ENCODE measurements at places on chromosomes 1 and 21.

DNA sequence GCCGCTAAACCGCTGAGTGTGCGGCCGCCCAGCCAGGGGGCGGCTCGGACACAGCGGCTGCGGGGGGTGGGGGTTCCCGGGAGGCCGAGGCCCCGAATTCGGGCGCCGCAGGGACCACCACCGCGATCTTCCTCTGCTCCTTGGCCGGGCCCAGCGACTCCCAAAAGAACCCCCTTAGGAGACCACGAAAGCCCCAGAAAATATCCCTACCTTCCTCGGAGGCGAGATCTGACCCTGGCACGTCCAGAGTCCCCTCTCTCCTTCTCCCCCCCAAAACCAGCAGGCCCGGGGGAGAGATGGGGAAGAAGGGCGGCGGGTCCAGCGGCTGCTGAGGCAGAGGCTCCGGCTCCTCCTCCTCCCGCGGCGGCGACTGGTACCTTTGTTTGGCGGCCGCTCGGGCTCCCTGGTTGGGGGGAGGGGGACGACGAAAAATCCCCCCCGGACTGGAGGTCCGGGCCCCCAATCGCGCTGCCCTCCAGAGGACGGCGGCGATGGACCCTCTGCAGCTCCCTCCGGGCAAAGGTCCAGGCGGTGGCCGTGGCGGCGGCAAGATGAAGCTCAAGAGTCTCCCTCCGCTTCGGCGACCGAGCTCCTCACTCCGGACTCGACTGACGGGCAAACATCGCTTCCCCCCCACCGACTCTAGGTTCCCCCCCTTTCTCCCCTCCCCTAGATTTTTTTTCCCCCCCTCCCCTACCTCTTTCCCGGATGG, at the start of gene ARID4B:
Gene ARID4B (minus strand): TSS at position 621 of the 712 bp plus-strand sequence. CDS start 1,260 bp downstream, outside the sequence.
- peak; percentile 38 for DNase-seq

GRCh38 chr21:33824156-33824941, 91.3 kb downstream of the ATP5PO start:
- no peak for DNase-seq

DNA sequence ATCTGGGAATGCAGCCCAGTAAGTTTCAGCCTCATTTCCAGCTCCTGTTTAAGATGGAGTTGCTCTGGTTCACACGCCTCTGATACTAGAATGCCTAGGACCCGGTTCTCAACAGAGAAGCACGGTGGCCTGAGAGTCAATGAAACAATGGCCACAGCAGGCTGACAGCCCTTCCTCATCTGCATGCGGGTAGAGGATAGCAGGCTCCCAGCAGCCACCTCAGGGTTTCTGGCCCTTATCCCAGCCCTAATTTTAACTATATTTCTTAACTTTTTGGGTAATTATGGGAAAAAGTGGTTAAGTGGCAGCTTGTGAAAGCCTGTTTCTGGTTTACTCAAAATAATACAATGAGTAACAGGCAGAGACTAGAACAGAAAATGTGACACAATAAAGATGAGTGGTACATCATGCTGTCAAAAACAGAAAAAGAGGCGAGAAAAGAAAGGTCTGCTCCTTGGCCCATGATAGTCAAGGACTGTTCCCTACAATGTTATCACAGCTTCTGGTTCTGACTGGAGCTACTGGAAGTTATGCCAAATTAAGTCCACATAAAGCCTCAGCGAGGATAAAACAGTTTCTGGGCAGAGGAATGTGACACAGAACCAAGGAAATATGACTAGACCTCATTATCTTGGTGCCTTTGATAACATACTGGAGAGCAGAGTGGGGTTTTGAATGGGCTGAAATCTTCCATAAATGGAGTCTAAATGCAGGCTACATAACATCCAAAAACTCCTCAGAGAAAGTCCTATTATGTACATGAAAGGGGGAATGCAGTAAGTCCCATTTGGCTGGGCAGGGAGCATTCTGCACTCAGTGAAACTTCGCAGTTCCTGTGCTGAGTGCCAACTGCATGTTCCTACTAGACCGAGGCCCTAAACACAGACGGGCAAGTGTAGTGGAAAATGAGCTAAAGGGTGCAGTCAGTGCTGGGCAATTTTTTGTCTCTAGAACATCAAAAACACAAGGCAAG, 92.1 kb downstream of the NIBAN1 start:
- DNase-seq: no peak

- DNase-seq: no peak
Observed at GRCh38 chr1:21705303-21705980, 36.3 kb upstream of the RAP1GAP start.

DNA sequence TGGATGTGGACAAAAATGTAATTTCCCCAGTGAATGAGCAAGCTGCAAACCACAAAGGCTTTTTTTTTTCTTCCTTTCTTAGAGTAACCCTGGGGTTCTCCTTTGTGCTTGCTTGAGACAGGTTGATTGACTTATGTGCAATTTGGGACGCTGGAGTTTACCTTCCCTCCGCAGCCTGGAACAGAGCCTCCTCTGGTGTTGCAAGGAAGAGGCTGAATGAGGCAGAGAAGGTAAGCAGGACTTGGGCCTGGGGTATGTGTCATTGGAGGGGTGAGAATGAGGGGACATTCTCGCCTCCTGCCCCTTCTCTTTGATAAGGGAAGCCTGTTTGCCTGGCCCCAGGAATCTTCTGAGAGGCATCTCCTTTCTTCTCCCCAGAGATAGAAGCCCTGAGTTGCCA, 49.8 kb downstream of the NFASC start:
- DNase-seq: no peak

- no peak for DNase-seq
Observed at GRCh38 chr1:244862354-244862698, 2.0 kb downstream of the HNRNPU start.

- peak; percentile 42 for DNase-seq
Observed at GRCh38 chr1:170881268-170882265, 53.8 kb upstream of the MROH9 start.

DNA sequence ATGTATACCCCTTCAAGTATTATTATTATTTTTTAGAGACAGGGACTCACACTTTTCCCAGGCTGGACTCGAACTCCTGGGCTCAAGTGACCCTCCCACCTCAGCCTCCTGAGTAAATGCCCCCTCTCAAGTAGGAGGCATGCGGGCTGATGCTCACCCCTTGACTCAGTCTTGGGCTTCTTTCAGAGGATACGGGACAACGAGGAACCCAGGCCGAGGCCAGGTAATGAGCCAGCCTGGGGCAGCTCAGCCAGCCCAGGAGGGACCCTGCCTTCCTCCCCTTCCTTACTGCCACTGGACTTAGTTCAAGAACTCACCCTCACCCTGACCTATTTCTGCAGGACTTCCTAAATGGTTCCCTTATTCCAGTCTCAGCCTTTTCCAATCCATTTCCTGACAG, 198.0 kb upstream of the MAP1LC3C start:
- no peak for DNase-seq

- no peak for DNase-seq
Observed at GRCh38 chr1:27031235-27032118, 18.8 kb upstream of the TENT5B start.

DNA sequence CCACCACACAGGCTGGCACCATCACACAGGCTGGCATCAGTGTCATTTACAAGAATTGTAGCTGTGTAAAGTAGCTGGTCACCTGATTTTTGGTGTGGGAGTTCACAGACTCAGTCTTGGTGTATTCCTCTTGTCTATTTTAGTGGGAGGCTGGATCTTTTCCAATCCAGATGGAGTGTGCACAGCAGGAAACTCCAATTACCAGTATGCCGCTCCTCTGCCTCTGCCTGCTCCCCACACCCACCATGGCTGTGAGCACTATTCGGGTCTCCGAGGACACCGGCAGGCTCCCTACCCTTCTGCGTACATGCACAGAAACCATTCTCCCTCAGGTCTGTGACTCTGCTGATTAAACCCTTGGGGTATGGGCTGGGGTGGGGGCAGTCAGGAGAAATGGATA, 24.2 kb downstream of the TBX19 start:
- no peak for DNase-seq

- no peak for DNase-seq
Observed at GRCh38 chr1:202056644-202057334, 46.4 kb downstream of the ELF3 start.

DNA sequence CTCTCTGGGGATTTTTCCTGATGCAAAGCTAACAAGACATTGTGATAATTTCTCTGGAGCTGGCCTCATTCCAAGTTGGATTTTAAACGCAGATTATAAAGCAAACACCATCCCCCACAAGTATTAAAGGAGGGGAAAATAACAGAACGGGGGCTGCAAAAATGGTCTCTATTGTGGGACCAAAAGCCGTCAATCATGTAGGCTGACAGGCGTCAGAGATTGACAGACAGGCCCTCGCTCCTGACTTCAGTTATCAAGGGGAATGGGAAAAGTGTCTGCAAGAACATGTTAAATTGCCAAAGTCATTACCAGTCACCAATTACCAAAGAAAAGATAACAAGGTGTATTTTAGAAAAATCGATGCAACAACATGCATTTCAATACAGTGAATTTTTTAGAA, 307.4 kb upstream of the POU3F1 start:
- DNase-seq: no peak

- DNase-seq: no peak
Observed at GRCh38 chr1:60746278-60746791, 336.0 kb upstream of the NFIA start.

- no peak for DNase-seq
Observed at GRCh38 chr1:108893141-108893530, 16.4 kb downstream of the GPSM2 start.

DNA sequence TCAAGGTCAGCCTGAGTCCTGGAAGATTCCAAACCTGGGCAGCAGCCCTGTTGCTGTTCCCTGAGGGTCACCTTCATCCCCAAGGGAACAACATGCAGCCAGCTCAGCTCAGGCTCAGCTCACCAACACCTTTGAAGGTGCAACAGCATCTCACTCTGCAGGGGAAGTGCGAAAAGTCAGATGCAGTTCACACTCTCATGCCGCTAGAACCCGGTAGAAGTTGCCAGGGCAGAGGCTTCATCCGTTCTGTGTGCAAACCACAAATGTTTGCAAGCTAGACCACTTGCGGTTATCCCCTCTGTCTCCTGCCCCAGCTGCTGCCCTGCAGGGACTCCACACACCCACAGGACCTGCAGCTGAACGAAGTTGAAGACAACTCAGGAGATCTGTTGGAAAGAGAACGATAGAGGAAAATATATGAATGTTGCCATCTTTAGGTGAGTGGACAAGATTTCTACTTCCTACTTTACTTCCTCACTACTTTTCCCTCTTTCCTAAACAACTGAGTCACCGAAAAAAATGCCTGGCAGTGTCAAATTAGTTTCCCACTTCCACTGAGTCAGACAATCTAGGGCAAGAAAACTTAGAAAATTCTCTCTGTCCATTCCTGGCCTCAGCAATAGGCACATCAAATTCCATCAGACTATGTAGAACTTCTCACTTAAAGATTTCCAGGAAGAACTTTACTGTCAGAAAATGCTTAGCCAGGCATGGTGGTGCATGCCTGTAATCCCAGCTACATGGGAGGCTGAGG, 1.8 kb upstream of the FCRL6 start:
- DNase-seq: peak; percentile 47

DNA sequence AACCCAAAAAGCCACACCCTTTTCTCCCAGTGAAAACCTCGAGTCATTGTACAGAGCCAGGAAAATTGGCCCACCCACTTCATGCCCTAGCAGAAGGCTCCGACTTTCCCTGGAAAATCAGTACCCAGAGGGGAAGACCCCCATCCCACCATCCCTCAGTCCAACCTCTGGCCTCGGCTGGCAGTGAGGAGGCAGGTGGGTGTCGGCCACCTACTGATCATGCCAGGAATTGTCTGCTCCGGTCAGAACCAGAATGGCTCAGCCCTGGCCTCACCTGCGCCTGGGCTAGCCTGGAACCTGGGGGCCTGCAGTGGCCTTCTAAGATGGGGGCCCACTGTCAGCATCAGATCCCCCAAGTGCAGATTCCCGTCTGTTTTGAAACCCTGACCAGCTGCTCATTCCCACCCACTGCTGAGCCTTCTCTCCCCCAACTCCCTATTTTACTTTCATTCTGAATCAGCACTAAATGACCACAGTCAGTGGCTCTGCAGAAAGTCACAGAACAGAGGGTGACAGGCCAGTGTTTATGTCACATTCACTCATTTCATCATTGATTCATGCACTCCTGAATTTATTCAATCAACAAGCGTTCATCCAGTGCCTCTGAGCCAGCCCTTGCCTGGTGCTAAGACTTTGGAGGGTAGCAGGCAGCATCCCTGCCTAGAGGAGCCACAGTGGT, 3.0 kb upstream of the S100A9 start:
- no peak for DNase-seq

- DNase-seq: no peak
Observed at GRCh38 chr1:162722036-162722435, 68.5 kb upstream of the HSD17B7 start.

GRCh38 chr1:66752000-66752592, at the start of gene DYNLT5:
DYNLT5 (plus strand) TSS chr1:66752459; CDS start chr1:66754659, 2,200 bp downstream.
- no peak for DNase-seq

- DNase-seq: no peak
Observed at GRCh38 chr1:113557187-113557586, 166.9 kb downstream of the MAGI3 start.
